Hypothalamus (tissue), 51 donors: ENCODE measurements at places on chromosomes 7 and 10.

DNA sequence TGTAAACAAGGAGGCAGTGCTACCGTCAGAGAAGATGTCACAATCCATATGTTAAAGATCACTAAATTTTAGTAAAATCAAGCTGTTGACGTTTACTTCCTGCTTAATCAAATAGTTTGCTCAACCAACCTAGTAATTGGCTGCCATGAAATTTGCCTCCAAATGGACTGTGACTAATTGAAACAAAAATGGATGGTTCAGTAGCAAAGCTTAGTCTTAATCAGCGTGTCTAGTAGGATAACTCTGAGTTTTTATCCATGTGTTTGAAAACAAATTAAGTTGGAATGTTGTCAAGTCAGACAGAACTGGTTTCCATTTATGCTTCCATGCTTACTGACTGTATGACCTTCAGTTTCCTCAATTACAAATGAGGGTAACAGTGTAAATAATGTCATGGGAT lies 1456.7 kb upstream of the CELF2 start:
- no peak for DNase-seq

- no peak for DNase-seq
Observed at GRCh38 chr10:88765816-88766215, 6.0 kb downstream of the LIPN start.

- no peak for DNase-seq
Observed at GRCh38 chr10:25300073-25300472, 125.3 kb downstream of the GPR158 start.

- DNase-seq = no peak
Observed at GRCh38 chr10:132557696-132558515, 20.3 kb downstream of the INPP5A start.

- no peak for DNase-seq
Observed at GRCh38 chr7:48217753-48218152, 46.5 kb downstream of the ABCA13 start.

GRCh38 chr10:34761453-34761852 lies 53.6 kb downstream of the PARD3 start:
- no peak for DNase-seq

DNA sequence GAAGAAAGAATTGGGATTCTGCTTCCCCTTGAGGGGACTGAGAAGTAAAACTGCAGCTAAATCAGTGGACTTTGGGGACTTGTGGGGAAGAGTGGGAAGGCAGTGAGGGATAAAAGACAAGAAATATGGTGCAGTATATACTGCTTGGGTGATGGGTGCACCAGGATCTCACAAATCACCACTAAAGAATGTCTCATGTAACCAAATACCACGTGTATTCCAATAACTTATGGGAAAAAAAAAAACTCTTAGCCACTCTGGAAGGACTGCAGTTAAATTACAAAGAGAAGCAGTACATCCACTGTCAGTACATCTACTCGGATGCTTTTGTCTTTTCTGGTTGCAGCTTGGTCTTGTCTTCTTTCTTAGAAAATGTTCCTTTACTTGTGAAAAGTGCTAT lies 27.4 kb upstream of the GOT1 start:
- DNase-seq = no peak

DNA sequence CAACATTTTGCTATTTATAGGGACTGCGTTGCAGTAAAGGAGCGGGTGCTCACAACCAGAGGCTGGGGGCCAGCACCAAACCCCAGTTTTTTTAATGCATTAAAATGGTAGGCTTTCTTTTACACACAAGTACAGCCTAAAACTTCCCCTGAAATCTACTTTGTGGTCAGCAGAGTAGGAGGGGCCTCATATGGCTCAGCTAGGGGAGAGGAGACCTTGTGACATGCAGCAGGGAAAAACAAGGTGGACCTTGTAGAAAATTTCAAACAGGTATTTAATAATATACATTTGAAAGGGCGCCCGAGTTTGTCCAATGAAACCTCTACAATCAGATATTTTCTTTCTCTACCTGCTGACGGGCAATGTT lies 1.4 kb downstream of the CCDC136 start:
- no peak for DNase-seq

DNA sequence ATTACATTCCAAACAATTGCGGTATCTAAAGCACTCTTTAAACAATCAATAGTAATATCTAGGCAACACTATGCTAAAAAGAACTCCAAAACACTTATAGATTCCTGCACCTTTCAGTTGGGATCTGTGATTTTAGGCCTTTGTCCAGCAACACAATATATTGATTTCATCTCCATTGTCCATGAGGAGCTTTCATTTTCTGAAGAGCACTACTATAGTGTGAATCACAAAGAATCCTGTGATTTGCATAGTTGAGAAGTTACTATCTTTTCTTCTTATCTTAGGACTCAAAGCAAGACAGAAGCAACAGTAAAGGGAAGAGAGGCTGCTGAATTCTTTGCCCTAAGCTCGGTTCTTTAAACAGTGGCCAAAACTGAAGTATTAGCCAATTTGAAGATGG lies 846.8 kb downstream of the IPMK start:
- DNase-seq = no peak

GRCh38 chr7:42174391-42174912 lies 62.6 kb downstream of the GLI3 start:
- no peak for DNase-seq

DNA sequence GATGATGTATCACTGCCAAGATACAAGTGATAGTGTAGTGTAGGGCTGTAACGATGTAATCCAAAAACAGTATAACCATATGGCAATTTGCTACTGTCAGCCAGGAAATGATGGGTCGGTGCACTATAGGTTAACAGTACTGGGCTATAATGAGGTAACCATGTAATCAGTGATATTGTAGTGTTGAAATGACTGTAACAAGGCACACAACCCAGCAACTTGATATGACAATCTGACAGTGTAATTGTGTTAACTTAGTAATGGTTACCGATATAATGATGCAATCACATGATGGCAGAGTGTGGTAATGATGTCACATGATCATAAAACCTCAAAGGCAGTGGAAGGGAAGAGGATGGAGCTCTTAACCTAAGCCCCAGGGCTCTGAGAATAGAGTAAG lies 73.8 kb upstream of the SLF2 start:
- no peak for DNase-seq

- DNase-seq = no peak
Observed at GRCh38 chr10:103732339-103733044, 122.9 kb downstream of the SH3PXD2A start.

- DNase-seq = no peak
Observed at GRCh38 chr10:18409599-18410397, 241.6 kb downstream of the NSUN6 start.

DNA sequence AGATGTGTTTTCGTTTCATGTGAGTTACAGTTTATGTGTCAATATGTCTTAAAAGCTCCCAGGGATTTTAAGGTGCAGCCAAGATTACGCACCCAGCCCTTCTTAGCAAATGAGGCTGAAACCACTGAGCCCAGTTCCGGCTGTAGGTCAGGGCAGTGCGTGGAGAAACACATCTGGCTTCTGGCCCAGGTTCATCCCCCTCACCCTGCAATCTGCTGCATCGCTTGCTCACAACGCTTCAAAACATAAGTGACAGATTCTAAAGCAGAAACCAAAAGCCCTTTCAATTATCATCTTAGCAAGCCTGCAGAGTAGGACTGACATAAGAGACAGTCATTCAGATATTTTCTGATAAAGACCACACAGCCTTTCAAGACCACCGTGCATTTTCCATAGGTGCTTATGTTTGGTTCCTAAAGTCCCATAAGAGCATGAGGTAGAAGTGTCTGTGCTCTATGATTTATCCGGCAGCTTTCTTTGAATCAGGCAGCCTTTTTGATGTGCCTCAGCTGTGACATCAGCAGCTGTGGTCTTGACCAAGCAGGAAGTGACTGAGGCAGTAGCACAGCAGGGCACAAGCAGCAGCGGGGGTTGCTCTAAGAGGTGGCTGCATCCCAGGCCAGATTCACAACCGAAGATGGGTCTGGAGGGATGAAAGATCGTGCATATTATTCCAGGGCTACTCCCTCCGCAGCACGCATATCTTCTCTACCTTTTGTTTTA lies 72.1 kb upstream of the LYZL2 start:
- no peak for DNase-seq

DNA sequence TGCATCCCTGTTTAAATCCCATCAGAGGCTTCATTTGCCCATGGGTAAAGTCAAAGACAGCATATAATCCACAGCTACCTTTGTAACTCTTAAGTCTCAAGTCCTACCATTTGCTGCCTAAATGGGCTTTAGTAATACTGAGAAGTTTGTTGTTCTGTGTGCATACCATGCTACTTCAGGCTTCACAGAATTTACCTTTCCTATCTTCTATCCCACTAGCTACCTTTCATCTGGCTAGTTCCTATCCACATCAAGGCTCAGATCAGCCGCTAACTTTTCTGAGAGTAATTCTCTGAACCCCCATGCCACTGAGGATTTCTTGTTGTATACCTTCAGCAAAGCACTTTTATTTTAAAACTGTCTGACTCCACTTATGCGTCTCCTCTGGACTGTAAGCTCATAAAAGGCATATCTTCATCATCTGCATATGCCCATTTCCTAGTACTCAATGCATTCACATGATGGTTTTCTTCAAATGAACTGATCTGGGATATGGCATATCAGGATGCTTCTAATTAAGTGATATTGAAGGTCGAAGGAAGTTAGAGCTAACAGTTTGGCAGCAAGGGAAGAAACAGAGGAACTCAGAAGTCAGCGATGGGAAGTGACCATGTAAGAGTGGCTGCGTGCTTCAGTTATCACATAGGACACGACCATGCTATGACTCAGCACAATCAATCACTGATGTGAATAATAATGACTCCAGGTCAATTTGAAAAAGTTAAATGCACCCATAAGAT lies 283.9 kb upstream of the DKK1 start:
- DNase-seq = no peak

GRCh38 chr7:129877146-129877792 lies 75.5 kb downstream of the UBE2H start:
- DNase-seq = no peak

DNA sequence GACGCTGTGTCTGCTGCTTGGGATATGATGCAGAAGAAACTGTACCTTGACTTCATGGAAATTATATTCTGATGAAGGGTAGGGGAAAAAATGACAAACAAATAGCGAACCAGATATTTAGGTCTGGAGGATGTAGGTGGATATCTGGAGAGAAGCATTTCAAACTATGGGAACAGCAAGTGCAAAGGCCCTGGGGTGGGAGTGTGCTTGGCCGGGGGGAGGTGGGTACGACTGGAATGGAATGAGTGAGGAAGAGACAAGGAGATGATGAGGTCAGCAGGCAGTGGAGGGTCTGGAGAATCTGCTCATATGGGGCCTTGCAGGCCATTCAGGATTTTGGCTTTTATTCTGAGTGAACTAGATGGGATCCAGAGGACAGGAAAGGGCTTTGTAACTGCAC lies 65.2 kb downstream of the TLL2 start:
- no peak for DNase-seq

DNA sequence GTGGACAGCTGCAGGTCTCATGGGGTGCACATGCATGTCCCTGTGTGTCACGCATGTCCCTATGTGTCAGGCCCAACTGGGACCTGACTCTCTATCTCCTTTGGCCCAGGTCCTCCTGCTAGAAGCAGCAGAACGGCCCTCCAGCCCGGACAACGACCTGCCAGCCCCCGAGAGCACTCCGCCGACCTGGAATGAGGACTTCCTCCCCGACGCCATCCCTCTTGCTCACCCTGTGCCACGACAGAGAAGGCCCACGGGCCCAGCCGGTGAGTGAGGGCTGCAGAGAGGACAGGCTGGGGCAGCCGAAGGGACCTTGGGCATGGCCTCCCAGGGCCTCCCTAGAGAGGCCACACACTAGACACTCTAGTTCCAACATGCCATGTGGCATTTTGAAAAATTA lies 89.3 kb downstream of the MYL10 start:
- no peak for DNase-seq

DNA sequence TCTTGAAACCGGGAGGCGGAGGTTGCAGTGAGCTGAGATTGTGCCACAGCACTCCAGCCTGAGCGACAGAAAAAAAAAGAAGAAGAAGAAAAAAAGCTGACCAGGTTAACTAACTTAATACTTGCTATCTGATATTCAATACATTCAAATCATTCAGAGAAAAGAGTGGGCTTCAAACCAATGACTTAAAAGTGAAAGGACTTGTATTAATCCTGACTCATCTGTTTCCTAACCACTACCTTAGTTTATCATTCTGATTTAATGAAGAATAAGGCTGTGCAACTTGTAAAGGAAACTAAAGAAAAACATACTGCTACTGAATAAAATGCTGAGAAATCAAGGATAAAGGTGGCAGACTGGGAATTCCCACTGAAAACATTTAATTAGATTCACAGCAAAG lies 128.4 kb downstream of the NRBF2 start:
- no peak for DNase-seq

GRCh38 chr10:35795131-35795824 lies 153.2 kb upstream of the FZD8 start:
- no peak for DNase-seq

DNA sequence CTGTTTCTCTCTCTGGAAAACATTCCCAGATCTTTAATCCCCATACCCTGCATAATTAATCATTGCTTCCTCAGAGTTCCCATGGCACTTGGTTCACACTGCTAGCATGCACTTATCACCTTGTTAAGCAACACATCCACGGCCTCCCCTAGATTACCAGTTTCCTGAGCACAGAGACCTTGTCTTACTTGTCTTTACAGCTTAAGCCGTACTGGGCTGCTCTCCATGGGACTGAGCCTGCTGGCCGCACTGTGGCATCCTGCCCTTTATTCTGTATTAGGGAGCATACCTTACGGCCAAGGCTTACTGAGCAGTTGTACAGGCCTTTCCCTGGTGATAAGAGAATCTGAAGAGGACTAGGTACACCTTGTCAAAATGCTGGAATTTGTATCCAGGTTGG lies 190.2 kb downstream of the REEP3 start:
- no peak for DNase-seq

GRCh38 chr10:90470966-90471365 lies 386.9 kb downstream of the HTR7 start:
- DNase-seq = no peak

DNA sequence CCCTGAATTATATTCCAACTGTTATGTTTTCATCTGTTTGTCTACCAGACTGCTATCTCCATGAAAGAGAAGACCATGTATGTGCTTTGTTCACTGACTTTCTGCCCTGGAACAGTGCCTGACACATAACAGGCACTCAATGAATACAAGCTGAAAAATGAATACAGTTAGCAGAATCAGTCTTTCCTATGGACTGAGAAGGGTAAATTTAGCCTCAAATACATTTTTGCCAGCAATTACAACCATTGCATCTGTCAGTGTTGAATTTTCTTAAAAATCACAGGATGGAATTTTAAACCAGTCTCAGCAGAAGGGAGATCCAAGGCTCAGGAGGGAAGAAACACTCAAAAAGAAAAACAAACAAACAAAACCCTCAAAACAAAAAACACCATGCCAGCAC lies 1018.1 kb downstream of the XPNPEP1 start:
- no peak for DNase-seq

DNA sequence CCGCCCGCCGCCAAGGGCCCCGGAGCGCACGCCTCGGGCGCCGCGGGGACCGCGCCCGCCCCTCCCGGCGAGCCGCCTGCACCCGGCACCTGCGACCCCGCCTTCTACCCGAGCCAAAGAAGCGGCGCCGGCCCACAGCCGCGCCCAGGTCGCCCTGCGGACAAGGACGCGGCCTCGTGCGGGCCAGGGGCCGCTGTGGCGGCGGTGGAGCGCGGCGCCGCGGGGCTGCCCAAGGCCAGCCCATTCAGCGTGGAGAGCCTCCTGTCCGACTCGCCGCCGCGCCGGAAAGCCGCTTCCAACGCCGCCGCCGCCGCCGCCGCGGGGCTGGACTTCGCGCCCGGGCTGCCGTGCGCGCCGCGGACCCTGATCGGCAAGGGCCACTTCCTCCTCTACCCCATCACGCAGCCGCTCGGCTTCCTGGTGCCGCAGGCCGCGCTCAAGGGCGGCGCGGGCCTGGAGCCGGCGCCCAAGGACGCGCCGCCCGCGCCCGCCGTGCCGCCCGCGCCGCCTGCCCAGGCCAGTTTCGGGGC lies 3.5 kb downstream of the UNCX start:
- no peak for DNase-seq
